ENCODE measurements at places on chromosomes 2 and 18.

GRCh38 chr2:201643216-201643890 is at the start of gene TMEM237:
TSS of gene TMEM237 (minus strand) at chr2:201643503. CDS start at chr2:201643400, 103 bp downstream.
- DNase-seq: peak; percentile 57

DNA sequence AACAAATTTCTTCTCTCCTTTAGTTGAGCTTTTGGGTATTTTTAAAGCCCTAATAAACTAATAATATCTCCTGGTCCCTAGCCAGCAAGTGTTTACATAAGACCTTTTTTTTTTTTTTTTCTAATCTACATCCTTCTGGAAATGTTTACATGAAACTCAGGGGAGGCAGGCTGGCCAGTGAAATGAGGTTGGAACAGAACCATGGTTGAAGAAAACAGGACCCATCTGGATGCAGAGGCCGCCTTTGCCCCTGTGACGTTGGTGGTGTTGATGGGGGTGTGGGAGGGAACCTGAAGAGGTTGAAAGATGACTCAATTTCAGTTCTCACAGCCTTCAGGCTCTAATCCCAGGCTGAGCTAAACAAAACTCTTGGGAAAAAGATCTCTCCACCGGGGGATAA is 118.5 kb downstream of the NRP2 start:
- no peak for DNase-seq

GRCh38 chr2:72943540-72944395 is 26.4 kb downstream of the EMX1 start:
- no peak for DNase-seq

GRCh38 chr2:6647046-6647445 is 218.7 kb downstream of the CMPK2 start:
- no peak for DNase-seq

DNA sequence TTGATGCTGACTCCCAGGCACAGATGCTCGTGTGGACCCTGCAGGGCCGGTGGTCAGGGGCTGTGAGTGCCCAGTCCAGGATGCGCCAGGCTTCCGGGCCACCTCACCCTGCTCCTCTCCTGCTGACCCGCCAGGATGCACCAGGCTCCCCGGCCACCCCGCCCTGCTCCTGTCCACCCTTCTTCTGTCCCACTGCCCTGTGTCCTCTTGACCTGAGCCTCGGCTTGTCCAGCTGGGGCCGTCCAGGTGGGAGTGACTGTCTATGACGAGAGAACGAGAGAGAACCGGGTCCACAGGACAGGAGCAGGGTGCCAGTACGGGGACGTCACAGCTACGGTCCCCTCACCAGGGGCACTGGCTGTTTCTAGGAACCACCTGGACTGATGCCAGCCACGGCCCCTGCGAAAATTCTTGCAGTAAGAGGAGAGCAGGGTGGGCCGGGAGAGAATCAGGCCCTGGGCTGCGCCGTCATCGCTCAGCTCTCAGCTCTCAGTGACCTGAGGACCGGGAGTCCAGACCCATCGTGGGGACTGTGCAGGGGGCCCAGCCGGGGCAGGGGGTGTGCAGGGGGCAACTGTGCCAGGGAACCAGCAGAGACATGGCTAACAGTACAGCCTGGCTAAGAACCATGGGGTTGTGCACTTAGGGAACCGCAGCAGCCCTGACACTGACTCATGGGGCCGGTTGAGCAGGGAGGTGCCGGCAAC is 12.9 kb upstream of the NFATC1 start:
- DNase-seq: no peak

DNA sequence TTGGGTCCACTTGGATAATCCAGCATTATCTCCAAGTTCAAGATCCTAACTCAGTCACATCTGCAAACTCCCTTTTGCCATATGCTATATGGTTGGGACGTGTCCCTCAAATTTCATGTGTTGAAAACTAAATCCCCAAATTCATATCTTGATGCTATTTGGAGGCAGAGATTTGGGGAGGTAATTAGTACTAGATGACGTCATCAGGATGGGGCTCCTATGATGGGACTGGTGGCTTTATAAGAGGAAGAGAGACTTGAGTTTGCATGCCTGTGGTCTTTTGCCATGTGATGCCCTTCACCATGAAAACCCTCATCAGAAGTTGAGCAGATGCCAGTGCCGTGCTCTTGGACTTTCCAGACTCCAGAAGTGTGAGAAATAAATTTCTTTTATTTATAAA is 16.8 kb upstream of the SMAD4 start:
- no peak for DNase-seq

GRCh38 chr2:102021779-102022178 is 30.0 kb downstream of the IL1R2 start:
- no peak for DNase-seq

DNA sequence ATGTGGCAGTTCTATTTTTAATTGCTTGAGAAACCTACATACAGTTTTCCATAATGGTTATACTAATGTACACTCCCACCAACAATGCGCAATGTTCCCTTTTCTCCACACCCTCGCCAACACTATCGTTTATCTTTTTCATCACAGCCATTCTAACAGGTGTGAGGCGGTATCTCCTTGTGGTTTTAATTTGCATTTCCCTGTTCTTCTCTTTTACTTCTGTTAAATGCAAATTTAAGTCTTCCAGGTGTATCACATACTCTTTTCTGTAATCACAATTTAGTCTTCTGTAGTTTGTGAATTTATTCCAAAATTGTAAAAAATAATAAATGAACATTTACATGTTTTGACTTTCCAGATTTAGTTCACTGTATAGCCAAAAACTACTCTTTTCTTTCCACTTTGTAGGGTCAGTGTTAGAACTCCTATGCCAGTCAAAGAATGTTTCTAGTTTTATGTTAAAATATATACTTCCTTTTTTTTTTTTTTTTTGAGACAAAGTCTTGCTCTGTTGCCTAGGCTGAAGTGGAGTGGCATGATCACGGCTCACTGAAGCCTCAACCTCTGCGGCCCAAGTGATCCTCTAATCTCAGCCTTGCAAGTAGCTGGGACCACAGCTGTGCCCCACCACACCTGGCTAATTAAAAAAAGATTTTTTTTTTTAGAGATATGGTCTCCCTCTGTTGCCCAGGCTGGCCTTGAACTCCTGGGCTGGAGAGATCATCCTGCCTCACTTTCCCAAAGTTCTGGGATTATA is 15.4 kb upstream of the ACYP2 start:
- DNase-seq: no peak

DNA sequence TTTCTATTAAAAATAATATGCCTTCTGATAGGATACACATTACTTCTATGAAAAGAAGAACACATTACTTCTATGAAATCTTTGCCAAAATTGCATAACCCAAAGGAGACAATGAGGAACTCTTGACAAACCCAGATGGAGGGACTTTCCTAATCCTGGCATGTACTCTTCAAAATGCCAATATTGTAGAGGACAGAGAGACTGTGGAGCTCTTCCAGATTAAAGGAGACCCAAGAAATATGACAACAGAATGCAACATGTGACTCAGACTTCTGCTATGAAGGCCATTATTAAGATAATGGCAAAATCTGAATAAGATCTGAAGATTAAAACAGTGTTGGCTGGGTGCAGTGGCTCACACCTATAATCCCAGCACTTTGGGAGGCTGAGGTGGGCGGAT is 22.2 kb downstream of the SOWAHC start:
- no peak for DNase-seq

GRCh38 chr2:53727921-53728320 is 39.7 kb upstream of the CHAC2 start:
- DNase-seq: no peak

DNA sequence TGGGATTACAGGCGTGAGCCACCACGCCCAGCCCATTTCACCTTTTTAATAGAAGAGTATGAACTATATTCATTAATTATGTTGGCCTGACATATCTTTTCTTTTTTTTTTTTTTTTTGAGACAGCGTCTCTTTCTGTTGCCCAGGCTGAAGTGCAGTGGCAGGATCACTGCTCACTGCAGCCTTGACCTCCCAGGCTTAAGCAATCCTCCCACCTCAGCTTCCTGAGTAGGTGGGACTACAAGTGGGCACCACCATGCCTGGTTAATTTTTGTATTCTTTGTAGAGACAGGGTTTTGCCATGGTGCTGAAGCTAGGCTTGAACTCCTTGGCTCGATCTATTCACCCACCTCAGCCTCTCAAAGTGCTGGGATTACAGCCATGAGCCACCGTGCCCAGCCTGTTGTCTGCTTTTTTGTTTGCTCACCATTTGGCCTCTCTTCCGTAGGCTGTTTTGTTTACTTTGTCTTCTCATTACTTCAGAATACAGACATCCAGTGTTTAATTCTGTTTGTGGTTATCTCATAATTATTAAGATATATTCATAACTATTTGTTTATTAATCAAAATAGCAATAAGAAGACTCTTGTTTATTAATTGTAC is 16.3 kb upstream of the CDH2 start:
- no peak for DNase-seq

- no peak for DNase-seq
These were observed 3.4 kb downstream of the B4GALT6 start for GRCh38 chr18:31680831-31681568.

- no peak for DNase-seq
These were observed 33.3 kb downstream of the KIAA1328 start for GRCh38 chr18:36862182-36862581.

GRCh38 chr2:103823847-103824246 is 1030.1 kb upstream of the POU3F3 start:
- DNase-seq: no peak

DNA sequence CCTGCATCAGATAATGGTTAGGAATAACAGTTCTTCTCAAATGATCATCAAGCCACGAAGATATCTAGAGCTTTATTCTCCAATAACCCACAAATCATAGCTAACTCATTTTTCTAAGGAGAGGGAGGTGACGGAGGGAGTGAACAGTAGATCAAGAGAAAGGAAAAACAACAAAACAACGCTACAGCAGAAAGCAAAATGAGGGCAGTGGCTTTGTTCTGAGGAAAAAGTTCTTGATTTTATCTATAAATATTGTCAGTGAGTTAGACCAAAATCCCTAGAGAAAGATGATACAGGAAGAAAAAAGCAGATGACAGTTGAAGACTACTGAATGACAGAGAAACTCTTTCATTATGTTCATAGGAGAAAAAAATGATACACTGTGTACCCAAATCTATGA is 71.0 kb downstream of the STK39 start:
- no peak for DNase-seq

DNA sequence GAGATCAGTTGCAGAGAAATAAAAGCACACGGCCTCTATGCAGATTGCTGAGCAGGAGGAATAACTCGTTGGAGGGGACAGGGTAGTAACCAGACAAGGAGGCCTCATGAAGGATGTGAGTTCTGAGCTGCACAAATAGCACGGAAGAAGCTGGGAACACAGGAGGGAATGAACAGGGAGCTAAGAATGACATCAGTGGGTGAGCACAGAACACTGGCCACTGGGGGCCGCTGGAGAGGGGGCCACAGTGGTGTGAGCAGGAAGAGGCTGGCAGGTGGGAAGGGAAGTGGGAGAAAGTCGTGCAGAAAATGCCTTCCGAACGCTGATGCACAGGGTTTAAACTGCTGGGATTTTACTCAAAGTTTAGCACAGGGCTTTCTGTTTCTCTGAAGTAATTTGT is 61.0 kb downstream of the ZAP70 start:
- peak; percentile 18 for DNase-seq

- DNase-seq: no peak
These were observed 69.2 kb downstream of the NABP1 start for GRCh38 chr2:191747170-191747530.

DNA sequence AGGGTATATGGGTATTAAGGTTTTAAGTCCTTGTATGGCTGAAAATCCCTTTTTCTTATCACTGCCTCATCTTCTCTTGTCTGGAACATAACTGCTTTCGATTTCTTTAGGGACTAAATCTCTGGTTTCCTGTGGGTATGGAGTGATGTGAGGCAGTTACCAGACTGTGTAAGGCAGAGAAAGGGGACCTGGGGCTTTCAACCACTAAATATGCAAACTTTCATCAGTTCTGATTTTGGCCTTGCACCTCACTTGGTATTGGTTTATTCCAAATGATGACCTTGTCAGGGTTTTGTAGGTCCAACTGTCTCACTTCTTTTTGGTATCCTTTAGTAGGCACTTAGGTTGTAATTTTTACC is 9.3 kb downstream of the MAP4K4 start:
- DNase-seq: no peak

- no peak for DNase-seq
These were observed 186.5 kb upstream of the FANCL start for GRCh38 chr2:58427572-58428095.

DNA sequence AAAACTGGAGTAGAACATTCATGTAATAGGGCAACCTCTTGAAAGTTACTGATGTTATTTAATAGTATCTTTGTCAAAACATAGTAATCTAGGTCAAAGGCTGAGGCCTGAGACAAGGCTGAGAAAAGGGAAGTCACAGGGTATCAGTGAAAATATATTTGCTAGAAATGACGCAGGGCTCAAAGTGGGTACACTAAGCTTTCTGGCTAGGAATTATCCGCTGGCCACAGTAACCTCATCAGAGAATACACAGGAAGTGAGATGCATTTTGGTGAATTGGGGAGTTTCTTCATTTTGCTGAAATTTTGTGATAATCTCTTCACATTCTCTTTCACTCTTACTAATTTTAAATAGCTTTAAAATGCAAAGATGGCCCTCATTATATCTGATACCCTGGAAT is 206.8 kb downstream of the OTX1 start:
- no peak for DNase-seq

- no peak for DNase-seq
These were observed 65.7 kb upstream of the FOSL2 start for GRCh38 chr2:28326881-28327505.

DNA sequence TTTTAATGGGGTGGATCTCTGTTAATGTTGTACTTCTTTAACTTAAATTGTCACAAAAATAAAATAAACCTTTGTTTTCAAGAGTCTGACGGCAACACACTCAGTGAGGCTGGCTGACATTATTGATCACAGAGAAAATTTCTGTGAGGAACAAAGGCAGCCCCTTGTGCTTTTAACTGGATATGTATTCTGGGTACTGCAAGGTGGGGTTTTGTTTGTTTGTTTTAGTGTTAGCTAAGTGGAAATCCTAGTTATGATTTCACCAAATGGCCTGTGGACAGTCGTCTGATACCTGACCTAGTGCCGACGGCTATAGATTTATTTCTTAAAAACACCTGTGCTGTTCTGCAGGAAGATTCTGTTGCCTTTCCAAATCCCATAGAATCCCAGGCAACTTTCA is 1329.5 kb upstream of the ZEB2 start:
- DNase-seq: no peak

DNA sequence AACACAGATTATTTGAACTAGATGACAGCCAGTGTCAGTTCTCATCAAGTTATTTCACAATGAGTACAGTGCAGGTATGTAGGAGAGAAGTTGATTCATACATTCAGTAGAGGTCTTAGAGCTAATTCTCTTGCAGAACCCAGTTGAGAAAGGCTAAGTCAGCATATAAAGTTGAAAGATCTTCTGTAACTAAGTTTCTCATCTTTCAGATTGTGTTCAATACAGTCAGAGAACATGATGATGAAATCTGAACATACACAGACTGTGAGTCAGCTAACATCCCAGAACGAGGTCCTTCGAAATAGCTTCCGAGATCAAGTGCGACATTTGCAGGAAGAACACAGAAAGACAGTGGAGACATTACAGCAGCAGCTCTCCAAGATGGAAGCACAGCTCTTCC is 41.9 kb upstream of the LIMS1 start:
- DNase-seq: no peak

DNA sequence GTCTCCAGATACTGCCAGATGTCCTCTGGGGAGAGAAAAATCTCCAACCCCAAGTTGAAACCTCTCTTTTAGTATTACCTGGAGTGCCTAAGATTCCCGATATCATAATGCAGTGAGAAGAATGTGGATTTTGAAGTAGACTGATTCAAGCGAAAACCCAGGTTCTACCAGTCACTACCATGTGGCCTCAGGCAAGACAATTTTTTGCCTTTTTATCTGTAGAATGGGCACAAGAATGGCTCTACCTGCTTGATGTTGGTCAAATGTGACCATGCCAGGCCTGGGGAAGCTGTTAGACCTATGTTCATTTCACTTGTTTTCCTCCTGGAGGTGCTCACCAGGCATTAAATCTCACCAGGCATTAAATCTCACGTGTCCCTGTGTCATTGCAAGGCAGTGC is 131.3 kb downstream of the DDX1 start:
- no peak for DNase-seq

Data from stimulated activated CD4-positive, alpha-beta T cell treated with anti-CD3 and anti-CD28 coated beads, Interleukin-2, amount 100 ng/mL, for 24 hours (primary cell).